ENCODE measurements at places on chromosomes 13 and 19.

DNA sequence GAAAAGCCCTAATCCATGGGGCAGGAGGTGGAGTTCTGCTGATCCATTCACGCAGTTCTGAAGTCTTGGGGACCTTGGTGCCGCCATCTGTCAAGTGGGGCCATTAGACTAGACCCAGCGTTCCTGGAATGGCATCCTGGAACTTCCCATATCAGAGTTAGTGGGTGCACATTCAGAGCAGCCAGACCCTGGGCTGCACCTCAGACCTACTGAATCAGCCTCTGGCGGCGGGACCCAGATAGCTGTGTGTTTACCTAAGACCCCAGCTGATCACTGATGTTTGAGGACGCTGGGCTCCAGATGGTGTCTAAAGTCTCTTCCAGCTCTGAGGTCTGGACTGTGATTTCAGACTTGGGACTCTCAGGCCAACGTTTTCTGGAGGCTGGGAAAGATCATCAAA, 12.8 kb downstream of the POP4 start:
- DNase-seq = no peak

DNA sequence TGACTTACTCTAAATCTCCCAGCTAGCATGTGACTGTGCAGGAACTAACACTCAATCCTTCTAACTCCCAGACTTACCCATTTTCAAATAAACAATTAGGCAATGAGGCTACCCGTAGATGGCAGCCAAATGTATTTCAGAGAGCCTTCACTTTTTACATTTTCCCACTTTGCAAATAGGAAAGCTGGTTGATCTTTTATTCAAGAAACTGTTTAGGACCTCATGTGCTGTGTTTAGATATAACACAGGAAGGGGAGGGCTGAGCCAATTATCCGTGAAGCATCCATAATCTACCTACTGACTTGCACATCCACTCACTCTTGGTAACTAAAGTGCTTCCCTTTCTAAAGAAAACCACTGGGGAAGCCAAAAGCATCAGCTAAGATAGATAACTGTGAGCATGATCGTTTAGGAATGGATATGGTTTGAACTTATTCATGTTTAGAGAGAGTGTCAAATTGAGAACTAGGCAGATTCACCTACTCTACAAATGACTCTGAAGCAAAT, 33.4 kb downstream of the MBNL2 start:
- no peak for DNase-seq

- no peak for DNase-seq
Observed at GRCh38 chr13:95250961-95251360, 50.3 kb downstream of the ABCC4 start.

GRCh38 chr13:33913829-33914228, 95.9 kb downstream of the RFC3 start:
- DNase-seq = no peak

DNA sequence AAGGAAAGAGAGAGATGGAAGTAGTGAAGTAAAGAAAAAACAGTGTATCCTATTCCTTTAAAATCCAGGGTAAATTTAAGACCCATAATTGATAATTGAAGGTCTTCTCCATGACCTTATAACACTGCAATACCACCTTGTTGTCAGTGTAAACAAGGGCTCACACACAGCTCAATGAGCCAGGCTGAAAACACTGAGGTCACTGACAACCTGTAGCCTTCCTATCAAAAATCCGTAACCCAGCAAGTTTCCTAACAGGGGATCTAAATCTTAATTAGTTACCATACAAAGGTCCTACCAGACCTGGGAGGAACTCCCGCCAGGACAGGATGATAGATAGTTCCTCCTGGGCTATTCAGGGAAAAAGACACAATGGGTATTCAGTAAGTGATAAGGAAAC, 1677.1 kb downstream of the OLFM4 start:
- no peak for DNase-seq
